ENCODE measurements at places on chromosomes 3 and 15.

DNA sequence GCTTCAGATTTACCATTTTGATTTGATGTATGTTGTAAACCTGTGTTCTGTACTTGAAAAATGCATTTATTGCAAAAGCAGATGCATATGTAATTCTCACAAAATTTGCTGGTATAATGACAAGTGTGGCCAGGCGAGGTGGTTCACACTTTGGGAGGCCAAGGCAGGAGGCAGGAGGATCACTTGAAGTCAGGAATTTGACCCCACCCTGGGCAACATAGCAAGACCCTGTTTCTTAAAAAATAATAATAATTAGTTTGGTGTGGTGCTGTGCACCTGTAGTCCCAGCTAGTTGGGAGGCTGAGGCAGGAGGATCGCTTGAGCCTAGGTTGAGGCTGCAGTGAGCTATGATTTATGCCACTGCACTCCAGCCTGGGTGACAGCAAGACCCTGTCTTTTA, 4.7 kb upstream of the HYKK start:
- no peak for DNase-seq

DNA sequence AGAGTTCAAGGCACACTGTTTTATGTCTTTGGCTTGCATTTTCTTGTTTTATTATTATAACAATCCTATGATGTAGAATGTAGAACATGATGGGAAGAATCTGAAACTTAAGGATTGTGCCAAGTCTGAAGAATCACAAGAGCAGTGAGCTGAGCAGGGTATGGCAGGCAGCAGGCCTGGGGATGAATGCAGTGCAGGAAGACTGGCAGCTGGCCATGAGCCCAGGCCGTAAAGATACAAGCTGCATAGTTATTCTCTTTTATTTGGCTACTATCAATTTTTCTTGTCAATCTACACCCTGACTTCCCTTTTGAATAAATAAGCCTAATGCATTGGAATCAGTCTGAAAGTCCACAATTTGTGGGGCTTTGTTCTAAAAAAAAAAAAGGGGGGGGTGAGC, 89.6 kb upstream of the ARPP21 start:
- DNase-seq: no peak

DNA sequence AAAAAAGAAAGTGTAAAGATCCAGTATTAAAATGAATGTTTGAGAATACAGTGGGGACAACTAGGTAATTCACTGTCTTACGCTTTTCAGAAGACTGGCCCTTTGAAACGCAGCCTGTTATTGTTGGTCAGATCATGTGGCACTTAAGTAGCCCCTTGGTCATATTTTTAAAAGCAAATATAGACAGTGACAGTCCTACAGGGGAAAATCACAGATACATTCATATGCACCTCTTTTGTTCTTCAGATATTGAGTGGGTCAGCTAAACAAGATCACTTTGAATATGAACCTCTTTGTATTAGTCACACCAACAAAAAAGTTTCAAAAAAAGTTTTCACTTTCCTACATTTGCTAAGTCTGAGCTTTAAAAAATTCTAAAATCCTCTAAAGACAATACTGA, 36.0 kb downstream of the TIGIT start:
- DNase-seq: no peak

DNA sequence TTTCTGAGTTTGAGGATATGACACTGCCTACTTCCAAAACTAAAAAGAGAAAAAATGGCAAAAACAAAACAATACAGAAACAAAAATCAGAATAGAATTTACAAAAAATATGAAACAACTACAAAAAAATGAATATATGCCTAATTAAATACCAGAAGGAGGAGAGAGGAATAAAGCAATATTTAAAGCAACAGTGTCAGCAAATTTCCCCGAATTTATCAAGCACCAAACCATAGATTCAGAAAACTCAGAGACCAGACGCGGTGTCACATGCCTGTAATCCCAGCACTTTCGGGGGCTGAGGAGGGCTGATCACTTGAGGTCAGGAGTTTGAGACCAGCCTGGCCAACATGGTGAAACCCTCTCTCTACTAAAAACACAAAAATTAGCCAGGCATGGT, 1360.9 kb downstream of the SI start:
- no peak for DNase-seq

- no peak for DNase-seq
These were observed 9.7 kb downstream of the MYH15 start for GRCh38 chr3:108500728-108501127.

Data from NCI-H1092 (cell line).